GM12878 (cell line): ENCODE measurements at places on chromosomes 2 and 18. TPM values are rescaled to one million over a fixed set of nuclear protein-coding genes. Genes with fewer than 3 reads are reported as not detected.
A peak's percentile ranks its signal among the peaks of the same experiment; 100 is the strongest.

DNA sequence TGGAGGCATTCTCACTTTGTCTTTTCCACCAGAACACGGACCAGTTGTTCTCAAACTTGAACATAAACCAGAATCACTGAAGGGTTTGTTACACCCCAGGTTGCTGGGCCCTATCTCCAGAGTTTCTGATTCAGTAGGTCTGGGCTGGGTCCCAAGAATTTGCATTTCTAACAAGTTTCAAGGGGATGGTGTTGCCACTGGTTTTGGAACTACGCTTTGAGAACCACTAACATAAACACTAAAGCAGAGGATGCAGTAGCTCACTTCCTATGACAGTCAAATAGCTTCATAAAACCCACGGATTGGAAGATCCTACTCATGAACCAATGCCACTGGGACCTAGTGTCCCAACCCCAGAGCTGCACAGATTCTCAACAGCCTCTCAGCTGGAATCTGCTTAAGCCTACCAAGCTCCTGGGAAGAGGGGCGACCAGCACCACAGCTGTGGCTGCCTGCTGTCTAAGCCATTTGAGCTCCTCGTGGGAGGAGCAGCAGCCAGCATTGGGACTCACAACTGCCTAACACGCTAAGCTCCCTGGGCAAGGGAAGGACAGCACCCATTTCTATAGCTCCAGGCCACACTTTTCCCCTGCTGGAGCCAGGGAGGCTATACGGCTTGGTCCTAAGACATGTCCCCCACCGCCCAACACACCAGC is 62.5 kb downstream of the C1D start:
- no peak overlapping the region for H3K27ac ChIP-seq
- no peaks in the 10 kb centered on the region for H3K27me3 ChIP-seq
- no peaks in the 10 kb centered on the region for H3K4me1 ChIP-seq
- H3K36me3 ChIP-seq, result no peaks in the 10 kb centered on the region
- H3K4me3 ChIP-seq, result no peak overlapping the region

DNA sequence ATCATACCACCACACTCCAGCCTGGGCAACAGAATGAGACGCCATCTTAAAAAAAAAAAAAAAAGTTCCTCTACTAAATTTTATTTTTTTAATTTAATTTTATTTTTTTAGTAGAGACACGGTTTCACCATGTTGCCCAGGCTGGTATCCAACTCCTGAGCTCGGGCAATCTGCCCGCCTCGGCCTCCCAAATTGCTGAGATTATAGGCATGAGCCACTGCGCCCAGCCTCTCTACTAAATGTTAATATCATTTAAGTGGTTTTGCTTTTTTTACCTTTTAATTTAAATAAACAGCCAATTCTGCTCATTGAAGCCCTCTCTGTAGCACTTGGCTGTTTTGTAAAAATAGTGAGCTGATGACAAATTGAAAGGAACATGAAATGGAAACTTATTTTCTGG is 9.2 kb downstream of the RAB17 start:
- no peaks in the 10 kb centered on the region for H3K36me3 ChIP-seq
- H3K4me1 ChIP-seq, result no peaks in the 10 kb centered on the region
- H3K27me3 ChIP-seq, result no peaks in the 10 kb centered on the region; the same call in 1 of the 2 replicates
- H3K27ac ChIP-seq, result no peak overlapping the region

GRCh38 chr2:73993376-73993775 is 8.7 kb downstream of the TET3 start:
- no peaks in the 10 kb centered on the region for H3K27me3 ChIP-seq
- peaks cover 25% of the 10 kb centered on the region for H3K4me1 ChIP-seq
- no peak for DNase-seq
- peaks cover 6% of the 10 kb centered on the region for H3K36me3 ChIP-seq

- no peaks in the 10 kb centered on the region for H3K4me1 ChIP-seq
- no peak overlapping the region for H3K27ac ChIP-seq
- H3K27me3 ChIP-seq, result no peaks in the 10 kb centered on the region
- H3K36me3 ChIP-seq, result no peaks in the 10 kb centered on the region
- H3K4me3 ChIP-seq, result no peak overlapping the region
These were observed 237.3 kb downstream of the OSR1 start for GRCh38 chr2:19120941-19121750.

DNA sequence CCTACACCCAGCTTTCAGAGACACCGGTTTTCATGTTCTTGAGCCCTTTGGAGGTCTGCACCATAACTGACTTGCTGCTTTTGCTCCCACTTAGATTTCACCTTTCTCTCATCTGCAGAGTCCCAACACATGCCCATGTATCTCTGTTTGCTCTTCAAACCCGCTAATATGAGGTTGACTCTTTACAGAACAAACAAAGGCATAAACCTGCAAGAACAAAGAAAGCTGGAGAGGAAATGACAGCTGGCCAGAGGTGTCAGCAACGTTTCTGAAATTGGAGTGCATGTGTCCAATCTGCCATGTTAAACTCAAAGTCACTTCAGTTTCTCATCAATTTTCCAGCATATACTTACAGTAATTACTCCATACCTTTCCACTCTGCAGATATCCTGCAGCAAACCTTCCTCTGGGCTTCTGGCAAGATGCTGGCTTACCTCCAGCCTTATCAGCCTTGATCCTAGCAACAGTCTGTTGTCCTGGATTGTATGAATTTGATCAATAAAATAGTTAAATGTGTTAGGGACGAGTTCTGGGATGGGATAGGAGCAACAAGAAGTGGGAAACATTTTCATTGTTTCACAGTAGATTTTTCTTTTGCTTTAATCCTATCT is 157.4 kb downstream of the FHOD3 start:
- no peaks in the 10 kb centered on the region; the same call in 1 of the 2 replicates for H3K36me3 ChIP-seq
- H3K4me3 ChIP-seq, result no peak overlapping the region
- no peaks in the 10 kb centered on the region; the same call in 1 of the 2 replicates for H3K4me1 ChIP-seq
- no peaks in the 10 kb centered on the region for H3K27me3 ChIP-seq

DNA sequence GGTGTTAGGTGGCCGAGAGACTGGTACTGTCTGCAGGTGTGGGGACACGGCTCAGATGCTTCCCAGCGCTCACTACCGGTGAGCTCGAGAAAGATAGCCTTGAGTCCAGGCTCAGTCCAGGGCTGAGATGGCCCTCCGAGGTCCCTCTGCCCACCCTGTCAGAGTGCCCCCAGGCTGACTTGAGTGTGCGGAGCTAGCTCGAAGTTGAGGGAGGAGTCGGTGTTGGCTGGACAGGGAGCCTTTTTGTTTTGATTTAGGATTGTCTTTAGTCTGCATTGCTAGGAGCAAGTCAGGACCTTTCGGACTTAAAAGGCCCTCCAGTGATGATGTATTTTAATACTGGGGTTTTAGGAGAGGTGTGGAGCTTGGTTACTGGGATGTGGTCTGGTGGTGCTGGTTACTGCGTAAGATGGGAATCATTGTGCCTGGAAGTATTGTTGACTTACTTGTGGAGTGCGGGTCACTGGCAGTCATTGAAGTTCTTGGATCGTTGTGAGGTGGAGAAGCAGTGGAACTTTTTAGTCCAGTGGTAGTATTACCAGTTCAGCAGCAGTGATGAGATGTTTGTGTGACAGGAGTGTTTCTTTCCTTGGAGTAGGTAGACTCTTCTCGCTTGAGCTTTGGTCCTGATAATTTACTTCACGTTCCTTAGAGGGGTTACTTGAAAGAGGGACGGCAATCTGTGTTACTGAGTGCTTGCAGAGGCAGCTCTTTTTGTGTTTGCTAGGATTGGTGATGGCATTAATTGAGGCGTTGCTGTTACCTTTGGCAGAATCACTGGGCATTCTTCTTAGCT is 633 bp downstream of the KIAA1328 start:
- H3K36me3 ChIP-seq, result no peaks in the 10 kb centered on the region
- H3K4me1 ChIP-seq, result no peaks in the 10 kb centered on the region
- no peaks in the 10 kb centered on the region for H3K27me3 ChIP-seq
- no peak for DNase-seq
- H3K4me3 ChIP-seq, result peak overlapping the region; percentile 75

GRCh38 chr2:66849153-66849755 is 414.3 kb downstream of the MEIS1 start:
- no peaks in the 10 kb centered on the region for H3K27me3 ChIP-seq
- no peak overlapping the region for H3K4me3 ChIP-seq
- H3K27ac ChIP-seq, result no peak overlapping the region
- DNase-seq, result no peak
- no peaks in the 10 kb centered on the region for H3K4me1 ChIP-seq

- no peaks in the 10 kb centered on the region for H3K27me3 ChIP-seq
- H3K27ac ChIP-seq, result no peak overlapping the region
- no peaks in the 10 kb centered on the region for H3K36me3 ChIP-seq
- no peak overlapping the region for H3K4me3 ChIP-seq
- peaks cover 3% of the 10 kb centered on the region; the same call in 1 of the 2 replicates for H3K4me1 ChIP-seq
These were observed 26.4 kb downstream of the TBC1D8 start for GRCh38 chr2:101124643-101125366.

GRCh38 chr2:43676322-43677050 is at the start of gene C1GALT1C1L:
Gene C1GALT1C1L (minus strand): TSS chr2:43676429. CDS start chr2:43676322, 107 bp downstream.
- DNase-seq, result no peak
- H3K36me3 ChIP-seq, result no peaks in the 10 kb centered on the region
- no peak within 1 kb of the TSS for H3K4me3 ChIP-seq
- H3K4me1 ChIP-seq, result no peaks in the 10 kb centered on the region

The MDH1 gene
- 254 and 272 TPM in 2 replicates for total RNA-seq

The ANKRD53 gene
- not detected in 2 replicates for total RNA-seq

The EFHD1 gene
- total RNA-seq, result 0.19 TPM in 1 of 2 replicates, not detected in the other
